ENCODE measurements at places on chromosomes 12 and 14.

DNA sequence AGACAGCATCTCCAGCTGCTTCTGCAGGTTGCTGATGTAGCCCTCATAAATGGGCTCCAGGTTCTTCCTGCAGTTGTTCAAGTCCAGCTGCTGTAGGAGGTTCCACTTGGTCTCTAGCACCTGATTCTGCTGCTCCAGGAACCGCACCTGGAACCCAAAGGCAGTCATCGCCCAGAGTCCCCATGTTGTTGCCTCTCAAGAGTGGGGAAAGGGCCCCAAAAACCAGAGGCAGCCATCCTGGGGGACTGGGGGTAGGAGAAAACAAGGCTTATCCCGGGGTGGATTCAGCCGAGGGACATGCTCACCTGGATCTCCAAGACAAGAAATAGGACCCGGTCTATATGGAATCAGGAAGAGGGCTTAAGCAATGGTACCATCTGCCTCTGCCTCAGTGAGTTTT, 2.3 kb downstream of the KRT72 start:
- DNase-seq: no peak

GRCh38 chr12:62834971-62835547, 99.9 kb downstream of the PPM1H start:
- DNase-seq: no peak

GRCh38 chr14:100155756-100156616, 3.5 kb downstream of the DEGS2 start:
- DNase-seq: no peak

GRCh38 chr14:75430526-75430925, 2.7 kb downstream of the JDP2 start:
- DNase-seq: peak; percentile 81

GRCh38 chr12:11832093-11832492, 182.6 kb downstream of the ETV6 start:
- DNase-seq: no peak

DNA sequence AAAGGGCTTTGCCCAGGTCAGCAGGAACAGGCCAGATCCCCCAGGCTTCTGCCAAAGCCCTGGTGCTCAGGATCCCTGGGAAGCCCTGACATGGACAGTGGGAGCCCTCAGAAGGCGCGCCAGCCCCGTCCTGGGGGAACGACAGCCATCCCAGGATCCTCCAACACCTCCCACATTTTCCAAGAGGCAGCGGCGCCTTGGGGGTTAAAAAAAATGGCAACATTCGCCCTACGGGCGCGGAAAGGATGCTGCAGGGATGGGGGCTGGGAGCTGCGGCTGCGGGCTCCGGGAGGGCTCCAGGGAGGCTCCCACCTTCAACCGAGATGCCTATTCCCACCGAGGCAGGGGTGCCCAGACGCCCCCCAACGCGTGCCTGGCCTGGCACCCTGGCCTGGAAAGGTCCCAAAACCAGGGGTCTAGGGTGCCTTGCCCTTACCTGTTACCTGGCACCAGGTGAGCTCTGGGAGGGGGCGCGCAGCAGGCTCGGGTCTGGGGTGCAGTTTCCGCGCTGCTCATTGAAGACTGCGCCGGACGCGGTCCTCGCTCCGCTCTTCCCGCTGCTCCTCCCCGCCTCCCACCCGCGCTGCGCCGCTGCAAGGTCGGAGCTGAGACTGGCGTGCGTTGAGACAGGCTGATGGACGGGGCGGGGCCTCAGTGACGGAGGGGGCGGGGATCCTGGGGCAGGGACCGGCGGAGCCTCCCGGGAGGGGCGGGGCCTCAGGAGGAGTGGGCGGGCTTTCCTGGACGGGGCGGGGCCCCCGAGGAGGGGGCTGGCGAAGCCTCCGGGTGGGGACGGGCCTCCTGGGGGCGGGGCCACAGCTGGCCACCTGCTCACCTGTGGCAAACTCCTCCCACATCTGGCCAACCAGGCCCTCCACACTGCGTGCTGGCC, at the start of gene ABCB9:
Gene ABCB9 (minus strand): TSS at position 613 of the 892 bp plus-strand sequence. CDS start 6,228 bp downstream, outside the sequence.
- peak; percentile 93 for DNase-seq

DNA sequence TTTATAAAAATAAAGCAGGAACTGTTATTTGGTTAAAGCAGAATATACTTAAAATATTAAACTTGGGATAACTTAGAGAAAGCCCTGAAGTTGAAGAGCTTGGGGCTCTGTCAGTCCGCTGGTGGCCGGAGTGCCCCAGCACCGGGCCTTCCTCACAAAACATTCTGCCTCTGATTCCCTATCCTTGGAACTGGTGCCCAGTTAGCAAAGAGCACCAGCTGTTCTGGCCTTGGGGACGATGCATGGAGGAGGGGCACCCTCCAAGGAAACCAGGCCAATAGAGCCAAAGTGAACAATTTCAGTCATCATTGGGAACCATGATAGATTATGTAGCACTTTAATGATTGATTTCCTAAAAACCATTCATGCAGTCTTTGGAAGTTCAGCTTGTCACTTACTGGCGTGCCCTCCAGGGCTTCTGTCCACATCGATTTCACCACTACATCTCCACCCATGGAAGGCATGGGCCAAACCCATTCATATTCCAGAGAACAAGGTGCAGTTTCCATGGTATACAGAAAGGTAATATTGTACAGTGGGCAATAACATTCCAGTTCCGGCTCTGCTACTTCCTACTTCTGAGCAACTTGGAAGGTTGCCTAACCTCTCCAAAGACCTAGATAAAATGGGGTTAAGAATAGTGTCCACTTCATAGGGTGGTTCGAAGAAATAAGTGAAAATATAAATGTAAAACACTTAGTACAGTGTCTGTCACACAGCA, 145.9 kb downstream of the ETV6 start:
- DNase-seq: no peak

- DNase-seq: peak; percentile 14
These were observed 508.6 kb downstream of the FLRT2 start for GRCh38 chr14:86038387-86039042.

DNA sequence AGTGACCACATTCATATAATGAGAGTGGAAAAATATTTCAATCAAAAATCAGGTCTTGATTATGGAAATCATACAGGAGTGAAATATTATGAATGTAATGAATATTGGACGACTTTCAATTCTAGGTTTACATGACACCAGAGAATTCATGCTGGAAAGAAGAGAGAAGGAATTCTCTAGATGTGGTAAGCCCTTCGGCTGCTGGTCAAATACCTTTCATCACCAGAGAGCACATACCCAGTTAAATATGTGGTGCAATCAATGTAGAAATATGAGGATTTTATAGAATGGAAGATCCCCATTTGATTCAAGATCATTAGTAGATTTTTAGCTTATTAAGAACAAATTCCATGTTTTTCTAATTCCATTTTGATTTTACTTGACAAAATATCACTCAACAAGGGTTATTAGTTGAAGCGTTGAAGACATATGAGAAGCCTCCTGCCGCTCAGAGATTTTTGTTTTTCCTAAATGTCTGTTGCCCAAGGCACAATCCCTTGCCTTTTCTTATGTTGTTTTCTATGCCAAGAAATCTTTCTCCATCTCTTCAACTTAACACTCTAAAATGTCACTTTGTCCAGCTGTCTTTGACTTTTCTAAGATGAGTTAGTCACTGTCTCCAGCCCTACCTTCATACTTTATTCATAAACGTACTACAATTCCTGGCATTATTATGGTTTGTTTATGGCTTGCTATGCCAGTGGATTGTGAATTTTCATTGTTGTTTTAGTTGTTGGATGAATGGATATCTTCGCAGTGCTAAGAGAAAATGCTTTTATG, 72.8 kb upstream of the ZDHHC17 start:
- DNase-seq: no peak

GRCh38 chr12:78938341-78939084, 73.9 kb downstream of the SYT1 start:
- DNase-seq: no peak

DNA sequence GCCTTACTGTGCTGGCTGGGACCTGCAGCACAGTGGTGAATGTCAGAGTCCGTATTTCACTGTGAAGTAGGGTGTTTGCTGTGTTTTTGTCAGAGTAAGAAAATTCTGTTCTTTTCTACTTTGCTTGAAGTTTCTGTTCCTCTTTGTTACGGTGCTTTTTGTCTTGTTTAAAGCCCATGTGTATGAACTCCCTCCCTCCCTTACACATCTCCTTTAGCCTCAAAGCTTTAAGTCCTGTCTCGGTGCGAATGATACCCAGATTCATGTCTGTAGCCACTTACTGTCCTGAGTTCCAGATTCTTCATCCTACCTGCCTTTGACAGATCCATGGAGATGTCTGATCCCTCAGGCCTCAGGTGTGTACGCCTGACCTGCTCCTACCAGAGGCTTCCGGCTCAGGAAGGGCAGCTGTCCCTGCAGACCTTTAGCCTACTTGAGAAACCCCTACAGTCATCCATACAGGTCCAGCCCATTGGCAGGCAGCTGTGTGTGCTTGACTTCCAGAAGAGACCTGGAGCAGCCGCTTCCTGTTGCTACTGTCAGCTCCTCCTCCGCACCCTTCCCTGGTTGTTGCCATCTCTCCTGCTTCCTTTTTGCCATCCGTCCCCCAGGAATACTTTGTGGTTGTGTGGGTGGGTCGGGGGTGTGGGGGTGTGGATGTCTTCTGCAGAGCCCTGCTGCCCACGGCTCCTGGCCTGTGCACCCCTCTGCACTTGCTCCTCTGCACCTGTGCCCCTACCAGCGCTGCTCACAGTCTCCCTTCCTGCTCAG, 72.9 kb downstream of the DDX51 start:
- DNase-seq: no peak

GRCh38 chr12:981176-981828, 9.7 kb upstream of the ERC1 start:
- DNase-seq: no peak

DNA sequence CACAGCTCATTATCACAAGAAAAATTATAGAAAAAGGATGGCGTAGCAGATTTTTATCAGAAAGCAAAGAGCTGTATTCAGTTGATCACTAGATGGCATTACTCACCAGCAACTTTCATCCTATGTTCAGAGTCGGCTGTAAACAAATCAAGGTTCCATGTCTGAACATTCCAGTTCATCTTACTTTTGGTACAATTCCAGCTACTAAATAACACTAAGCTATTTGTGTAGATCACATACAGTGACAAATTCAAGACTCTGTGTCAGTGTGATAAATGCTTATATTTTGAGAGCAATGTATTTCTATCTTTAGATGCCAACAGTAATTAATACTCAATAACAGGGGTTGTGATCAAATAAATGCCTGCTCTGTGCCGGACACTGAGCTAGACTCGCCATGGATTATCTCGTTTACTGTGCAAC, 30.1 kb downstream of the NRDE2 start:
- DNase-seq: no peak

GRCh38 chr12:107565551-107565950, 120.0 kb upstream of the PWP1 start:
- no peak for DNase-seq

- DNase-seq: no peak
These were observed 16.8 kb upstream of the ITPK1 start for GRCh38 chr14:93132472-93133065.

DNA sequence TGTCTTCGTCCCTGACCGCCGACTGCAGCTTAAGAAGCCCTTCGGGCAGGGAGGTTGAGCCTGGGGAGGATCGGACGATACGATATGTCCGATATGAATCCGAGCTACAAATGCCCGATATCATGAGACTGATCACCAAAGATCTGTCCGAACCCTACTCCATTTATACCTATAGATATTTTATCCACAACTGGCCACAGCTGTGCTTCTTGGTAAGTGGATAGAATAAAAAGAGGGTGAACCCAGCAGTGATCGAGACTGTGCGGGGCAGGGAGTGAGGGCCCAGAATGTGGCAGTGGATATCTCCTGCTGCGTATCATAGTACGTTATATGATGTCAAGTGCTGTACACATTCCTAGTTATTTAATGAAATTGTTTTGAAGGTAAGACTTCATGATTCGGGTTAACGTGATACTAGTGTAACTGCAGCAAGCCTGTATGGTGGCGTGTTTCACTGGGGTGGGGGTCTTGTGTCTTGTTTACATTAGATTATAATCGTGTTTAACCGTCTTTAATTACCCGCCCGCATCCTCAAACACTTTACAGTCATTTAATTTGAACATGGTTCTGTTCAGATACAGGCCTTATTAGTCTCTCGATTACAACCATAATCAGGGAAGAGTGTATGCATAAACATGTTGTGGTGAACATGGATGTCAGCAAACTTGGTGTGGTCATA, 1.3 kb downstream of the NAA30 start:
- DNase-seq: no peak

GRCh38 chr12:8482571-8483061, 26.9 kb downstream of the CLEC6A start:
- no peak for DNase-seq

DNA sequence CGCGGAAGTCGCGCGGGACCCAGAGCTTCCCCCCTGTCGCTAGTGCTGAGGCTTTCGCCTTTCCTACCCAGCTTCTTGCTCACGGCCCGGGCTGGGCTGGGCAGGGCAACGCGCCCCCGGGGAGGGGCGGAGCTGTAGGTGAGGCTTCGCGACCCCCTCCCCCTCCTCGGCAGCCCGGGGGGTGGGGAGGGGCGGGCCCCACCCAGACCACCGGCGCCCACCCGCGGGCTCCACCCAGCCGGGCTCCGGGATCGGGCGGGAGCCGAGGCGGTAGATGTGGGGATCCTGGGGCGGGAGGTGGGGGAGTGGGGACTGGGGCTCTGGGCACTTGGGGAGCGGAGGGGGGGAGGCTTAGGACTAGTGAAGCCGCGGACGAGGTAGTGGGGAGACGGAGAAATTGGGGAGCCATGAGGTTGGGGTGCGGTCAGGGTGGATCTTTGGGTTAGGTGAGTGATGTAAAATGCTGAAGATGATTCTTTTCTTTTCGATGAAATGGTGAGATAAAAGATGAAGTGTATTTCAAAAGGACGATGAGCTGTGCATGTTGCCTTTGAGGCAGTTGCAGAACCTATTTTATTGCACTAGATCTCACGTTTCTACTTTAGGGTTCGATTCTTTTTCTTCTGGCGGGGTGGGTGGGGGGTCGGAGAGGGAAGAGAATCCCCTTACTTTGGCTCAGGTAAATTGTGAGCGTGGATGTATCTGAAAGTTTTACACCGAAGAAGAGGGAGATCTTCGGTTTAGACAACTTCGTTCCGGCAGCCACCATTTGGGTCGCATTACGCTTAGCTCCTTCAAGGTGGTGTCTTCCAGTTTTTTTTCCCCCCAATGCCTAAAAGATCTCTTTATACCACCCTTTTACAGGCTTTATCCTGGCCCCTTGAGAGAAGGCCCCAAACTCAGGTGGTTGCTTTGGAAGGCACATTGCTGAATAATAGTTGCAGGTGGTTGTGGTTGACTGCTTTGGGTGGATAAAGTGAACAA, 619 bp downstream of the ERC1 start:
- no peak for DNase-seq

DNA sequence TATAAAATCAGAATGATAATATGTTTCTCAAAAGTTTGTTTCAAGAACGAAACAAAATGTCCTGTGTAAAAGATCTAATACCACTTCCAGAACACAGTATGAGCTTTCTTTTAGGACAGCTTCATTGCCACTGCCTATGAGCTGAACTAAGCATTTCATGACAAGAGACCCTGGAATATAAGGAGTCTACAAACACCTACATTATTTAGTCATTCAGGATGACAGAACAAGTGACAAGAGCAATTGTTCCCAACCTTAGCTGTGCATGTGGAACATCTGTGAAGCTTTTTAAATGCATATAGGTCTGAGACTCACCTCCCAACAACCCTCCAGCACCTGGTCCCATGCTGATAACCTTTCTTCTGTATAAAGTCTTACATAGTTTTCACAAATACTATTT, 103.1 kb upstream of the GARIN6 start:
- DNase-seq: no peak

All from psoas muscle (tissue), 8 donors.